Hypothalamus (tissue), 51 donors: ENCODE measurements at places on chromosomes 4 and X.

DNA sequence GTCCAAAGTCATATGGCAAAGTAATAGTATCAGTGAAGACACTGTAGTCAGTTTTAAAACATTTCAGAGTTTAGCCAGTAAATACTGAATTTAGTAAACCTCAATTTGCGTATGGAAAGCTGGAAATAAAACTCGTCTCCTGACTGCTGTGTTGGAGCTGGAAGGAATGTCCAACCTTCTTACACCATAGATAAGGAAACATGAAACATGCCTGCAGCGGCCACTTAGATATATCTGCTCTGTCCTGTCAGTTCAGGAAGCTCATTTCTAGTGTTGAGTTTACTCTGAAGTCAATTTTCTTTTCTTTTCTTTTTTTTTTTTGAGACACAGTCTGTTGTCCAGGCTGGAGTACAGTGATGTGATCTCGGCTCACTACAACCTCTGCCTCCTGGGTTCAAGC is 21.2 kb downstream of the ARHGAP10 start:
- no peak for DNase-seq

DNA sequence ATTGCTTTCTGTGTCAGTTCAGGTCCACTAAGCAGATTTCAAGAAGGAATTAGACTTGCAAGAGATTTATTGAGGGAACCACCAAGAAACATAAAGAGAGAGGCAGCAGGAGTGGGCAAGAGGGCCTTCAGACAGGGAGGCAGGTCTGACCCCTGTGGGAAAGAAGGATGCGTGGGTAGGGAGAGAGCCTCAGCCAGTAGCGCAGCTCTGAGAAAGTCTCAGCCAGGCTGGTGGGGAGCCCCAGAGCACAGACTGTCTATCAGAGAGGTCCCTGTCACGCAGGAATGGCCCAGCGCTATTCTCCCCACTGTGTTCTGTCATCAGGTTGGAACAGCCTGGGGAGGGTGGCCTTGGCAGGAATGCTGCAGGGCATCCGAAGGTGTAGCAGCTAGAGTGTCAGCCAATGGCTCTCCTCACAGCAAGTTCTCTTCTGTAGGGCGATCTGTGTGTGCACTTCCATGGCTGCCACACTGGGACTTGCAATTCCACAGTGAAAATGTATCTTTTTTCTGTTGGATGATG is 48.0 kb downstream of the OTC start:
- no peak for DNase-seq

DNA sequence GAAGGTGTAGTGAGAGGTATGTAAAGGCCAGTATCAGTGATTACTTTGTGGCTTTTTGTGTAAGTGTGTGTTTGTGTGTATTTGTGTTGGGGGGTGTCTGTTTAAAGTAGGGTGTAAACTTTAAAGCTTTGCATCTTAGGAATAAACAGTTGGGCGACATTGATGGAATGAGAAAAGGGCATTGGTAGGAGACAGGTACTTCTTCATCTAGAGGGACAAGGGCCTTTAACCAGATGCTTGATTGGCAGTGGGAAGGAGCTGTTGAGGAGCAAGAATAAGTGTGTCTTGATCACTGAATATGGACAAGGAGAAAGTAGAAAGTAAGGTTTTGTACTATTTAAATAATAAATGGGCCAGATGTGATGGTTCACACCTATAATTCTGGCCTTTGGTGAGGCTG is 48.8 kb downstream of the RAPGEF2 start:
- no peak for DNase-seq

GRCh38 chr4:67087897-67088296 is 457.4 kb downstream of the CENPC start:
- DNase-seq = no peak

DNA sequence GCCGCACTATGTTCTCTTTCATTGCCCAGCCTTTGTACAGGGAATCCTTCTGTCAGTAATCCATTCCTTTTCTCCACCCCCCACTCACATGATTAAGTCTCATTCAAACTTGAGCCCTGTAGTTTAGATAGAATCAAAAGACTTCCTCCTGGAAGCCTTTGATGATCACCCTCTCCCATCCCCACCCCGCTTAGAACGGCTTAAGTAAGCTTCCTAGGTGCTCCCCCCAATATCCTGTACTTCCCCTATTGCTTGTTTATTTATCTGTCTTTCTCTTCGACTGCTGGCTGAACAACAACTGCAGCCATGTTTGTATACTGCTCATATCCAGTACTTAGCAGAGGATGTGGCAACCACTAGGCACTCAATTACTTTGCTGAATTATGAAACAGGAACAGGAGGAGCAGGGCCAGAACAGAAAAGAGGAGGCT is 38.5 kb upstream of the GPC3 start:
- no peak for DNase-seq

DNA sequence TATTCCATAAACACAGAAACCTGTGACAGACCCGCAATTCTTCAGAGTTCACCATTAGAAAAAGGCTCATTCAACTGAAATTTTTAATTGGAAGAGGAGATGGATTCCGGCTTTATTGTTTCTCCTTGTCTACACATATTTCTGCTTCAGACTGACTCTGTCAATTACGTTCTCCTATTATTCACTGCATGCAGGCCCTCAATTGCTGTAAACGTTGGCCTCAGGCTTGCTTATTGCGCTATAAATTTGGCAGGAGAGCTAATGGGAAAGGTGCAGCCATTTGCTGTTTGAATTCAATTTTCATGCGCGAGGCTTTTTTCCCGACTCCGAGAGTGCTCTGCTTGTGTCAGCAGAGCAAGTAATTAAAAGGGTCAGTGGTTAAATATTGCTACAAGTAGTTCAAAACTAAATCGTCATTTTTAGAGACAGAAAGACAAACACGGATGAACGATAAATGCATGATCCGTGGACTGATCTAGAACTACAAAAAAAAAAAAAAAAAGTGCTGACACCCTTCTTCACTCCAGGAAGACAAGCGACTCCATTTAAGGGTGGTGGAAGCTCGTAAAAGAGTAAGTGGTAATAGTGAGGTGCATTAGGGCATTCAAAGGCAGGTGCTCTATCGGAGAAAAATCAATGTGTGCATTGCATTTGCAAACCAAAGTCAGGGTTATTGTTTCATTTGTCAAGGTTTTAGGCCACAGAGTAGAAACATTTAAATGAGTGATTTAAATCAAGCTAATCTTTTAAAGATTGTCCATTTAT is 841.6 kb upstream of the FRG1 start:
- no peak for DNase-seq

DNA sequence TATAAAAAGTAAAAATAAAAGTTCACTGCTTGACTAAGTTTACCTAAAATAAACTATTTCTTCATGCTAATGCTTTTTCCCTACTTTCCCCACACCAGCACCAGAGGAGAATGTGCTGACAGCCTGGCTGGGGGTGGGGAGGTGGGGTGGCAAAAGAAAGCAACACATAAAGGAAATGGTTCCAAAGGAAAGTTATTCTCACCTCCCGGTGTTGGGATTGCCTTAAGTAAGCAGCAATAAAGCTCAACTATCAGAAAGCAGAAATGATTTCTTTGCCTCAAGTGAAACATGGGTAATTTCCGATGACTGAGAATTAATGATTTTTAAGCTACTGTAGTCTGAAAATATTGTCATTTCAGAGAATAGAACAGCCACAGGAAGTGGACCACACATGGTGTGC is 84.5 kb upstream of the DKK2 start:
- DNase-seq = no peak

GRCh38 chr4:145176641-145177432 is 3.6 kb downstream of the OTUD4 start:
- DNase-seq = no peak

- peak; percentile 14 for DNase-seq
These were observed 284.0 kb downstream of the BCOR start for GRCh38 chrX:39813631-39814277.

GRCh38 chrX:39174772-39175417 is 373.6 kb downstream of the MID1IP1 start:
- no peak for DNase-seq

GRCh38 chr4:19278665-19279064 is 973.0 kb upstream of the SLIT2 start:
- DNase-seq = no peak

DNA sequence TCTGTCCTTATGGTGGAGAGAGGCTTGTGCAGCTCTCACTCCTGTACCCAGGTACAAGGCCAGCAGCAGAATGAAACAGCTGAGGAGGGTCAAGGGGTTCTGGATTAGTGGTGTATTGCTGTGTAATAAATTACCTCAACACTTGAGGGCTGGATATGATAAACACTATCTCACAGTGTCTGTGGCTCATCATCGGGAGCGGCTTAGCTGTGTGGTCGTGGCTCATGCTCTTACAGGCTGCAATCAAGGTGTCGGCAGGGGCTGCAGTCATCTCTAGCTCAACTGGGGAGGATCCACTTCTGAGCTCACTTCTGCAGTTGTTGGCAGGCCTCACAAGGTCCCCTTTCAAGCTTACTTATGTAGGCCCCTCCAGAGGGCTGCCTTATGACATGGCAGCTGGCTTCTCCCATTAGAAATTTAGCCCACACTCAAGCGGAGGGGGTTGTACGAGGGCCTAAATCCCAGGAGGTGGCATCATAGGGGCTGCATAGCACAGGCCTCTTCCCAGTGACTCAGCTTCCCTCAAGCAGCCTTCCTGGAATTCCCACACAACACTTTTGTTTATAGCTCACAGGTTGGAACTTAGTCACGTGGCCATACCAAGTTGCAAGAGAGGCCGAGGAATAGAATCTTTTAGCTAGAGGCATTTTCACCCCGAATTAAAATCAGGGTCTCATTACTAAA is 148.2 kb upstream of the RPS6KA3 start:
- DNase-seq = no peak

- DNase-seq = no peak
These were observed 83.4 kb upstream of the LRPAP1 start for GRCh38 chr4:3615386-3616286.

DNA sequence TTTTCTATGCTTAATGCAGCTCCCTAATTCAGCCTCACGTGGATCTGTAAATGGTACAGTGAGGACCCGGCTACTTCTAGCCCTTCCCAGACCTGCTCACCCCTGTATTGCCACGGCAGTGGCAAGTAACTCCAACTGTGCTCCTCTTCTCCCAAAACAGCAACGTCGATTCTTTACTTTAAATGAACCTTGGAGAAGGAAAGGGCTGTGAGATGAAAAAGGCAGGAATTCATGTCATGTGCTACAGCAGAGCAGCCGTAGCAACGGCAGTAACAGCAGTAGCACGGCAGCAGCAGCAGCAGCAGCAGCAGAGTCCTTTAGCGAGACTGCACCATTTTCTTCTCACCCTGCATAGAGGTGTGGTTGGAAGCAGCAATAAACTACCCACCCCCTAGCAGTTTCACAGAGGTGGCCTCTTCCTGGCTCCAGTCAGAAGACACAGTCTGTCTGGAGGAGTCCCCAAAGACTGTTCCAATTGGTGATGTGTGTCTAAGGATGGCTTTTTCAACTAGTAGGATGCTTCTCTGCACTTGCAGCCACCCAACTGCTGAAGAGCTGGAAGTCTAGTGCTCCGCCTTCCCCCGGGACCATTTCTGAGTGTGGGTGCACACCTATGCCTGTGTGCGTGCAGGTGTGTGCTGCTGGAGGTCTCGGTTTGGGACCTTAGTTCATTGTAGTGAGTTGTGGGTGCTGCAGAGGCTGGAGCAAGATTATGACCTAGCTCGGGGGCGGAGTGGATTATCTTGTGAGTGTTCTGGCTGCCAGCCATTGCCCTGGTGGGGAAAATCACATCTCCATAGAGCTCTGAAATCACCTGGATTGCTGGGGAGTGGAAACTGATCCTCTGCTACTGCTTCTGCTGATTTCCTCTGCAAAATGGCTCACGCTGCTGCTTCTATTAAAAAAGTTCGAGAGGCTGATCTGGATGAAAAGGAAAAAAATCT is 67.2 kb downstream of the ANK2 start:
- peak; percentile 10 for DNase-seq

DNA sequence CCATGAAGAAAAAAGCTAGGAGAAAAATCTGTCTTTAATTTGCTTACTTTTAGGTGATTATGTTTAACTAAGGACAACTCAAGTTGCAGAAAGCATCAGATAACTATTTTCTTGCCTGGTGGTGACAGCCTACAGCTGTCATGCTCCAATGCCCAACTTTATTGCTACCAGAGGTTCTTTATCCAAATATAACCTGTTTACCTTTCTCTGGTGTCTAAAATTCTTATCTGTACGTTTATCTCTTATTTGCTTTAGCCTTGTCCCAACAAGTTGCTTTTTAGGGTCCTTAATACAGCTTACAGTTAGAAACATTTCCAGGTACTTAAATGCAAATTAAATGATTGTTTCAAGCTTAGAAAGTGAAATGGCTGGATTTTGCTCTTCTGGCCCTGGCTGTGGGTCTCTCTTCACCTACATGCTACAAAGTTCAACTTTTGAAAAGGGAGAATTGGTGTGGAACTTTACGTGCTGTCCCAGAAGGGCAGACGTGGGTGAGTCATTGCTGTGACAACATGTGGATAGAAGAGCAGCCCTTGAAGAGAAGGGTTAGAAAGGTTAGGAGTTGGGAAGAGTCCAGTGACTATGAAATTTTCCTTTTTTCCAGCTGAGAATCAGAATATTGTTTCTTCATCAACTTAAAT is 60.7 kb downstream of the HPGD start:
- DNase-seq = no peak

GRCh38 chrX:66632473-66632872 is 6.4 kb downstream of the EDA2R start:
- DNase-seq = no peak

DNA sequence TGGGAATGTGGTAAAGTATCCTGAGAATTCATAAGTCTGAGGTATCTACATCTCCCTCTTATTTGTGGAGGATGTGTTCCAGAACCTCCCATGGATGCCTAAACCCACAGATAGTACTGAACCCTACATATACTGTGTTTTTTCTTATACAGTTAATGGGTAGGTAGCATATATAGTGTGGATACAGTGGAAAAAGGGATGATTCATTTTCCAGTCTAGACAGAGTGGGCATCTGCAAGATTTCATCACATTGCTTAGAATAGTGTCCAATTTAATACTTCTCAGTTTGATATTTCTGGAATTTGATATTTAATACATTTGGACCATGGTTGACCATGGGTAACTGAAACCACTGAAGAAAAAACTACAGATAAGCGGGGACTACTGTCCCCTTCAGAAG is 155.0 kb upstream of the ANKRD50 start:
- DNase-seq = no peak

DNA sequence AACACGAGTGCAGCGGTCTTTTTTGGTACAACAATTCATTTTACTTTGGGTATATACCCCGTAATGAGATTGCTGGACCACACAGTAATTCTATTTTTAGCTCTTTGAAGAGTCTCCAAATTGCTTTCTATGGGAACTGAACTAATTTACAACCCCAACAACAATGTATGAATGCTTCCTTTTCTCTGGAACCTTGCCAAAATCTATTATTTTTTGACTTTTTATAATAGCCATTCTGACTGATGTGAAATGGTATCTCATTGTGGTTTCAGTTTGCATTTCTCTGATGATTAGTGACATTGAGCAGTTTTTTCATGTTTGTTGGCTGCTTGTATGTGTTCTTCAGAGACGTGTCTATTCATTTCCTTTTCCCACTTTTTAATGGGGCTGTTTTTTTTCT is 240.8 kb downstream of the STK32B start:
- DNase-seq = no peak
